Stimulated activated CD4-positive, alpha-beta T cell treated with anti-CD3 and anti-CD28 coated beads, Interleukin-1b, Interleukin-23, amount 100 ng/mL, for 48 hours (primary cell): ENCODE measurements at places on chromosomes 11 and 22.

GRCh38 chr22:33062361-33062760 lies 4.2 kb upstream of the SYN3 start:
- DNase-seq = no peak

DNA sequence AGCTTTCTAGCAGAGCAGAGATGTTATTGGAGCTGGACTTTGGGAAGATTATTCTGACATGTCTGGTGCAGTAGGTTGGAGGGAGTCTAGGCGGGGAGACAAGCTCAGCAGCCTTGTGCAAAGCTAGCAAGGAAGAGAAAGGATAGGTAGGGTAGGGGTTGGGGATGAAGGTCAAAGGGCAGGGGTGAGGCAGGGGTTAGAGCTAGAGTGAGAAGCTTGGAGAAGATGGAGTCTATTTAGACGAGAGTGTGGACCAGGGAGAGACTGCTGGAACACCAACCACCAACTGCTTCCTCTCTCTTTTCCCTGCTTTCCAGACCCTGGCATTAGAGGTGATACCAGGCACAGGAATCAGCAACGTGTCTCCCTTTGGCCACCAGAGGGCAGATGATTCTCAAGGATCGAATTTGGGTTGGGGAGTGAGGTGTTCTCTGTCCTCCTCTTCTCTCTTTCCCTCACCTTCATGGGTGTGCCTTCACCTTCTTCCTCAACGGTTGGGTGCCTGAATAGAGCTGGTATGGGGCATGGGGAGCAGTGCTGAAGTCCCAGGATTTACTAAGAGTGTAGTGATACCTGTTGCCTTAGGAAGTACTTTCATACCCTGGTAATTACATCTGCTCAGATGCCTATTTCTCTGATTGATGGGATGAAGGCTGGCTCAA lies 1.8 kb upstream of the MARK2 start:
- peak; percentile 67 for DNase-seq

- no peak for DNase-seq
Observed at GRCh38 chr11:27358296-27358695, 4.7 kb downstream of the CCDC34 start.

DNA sequence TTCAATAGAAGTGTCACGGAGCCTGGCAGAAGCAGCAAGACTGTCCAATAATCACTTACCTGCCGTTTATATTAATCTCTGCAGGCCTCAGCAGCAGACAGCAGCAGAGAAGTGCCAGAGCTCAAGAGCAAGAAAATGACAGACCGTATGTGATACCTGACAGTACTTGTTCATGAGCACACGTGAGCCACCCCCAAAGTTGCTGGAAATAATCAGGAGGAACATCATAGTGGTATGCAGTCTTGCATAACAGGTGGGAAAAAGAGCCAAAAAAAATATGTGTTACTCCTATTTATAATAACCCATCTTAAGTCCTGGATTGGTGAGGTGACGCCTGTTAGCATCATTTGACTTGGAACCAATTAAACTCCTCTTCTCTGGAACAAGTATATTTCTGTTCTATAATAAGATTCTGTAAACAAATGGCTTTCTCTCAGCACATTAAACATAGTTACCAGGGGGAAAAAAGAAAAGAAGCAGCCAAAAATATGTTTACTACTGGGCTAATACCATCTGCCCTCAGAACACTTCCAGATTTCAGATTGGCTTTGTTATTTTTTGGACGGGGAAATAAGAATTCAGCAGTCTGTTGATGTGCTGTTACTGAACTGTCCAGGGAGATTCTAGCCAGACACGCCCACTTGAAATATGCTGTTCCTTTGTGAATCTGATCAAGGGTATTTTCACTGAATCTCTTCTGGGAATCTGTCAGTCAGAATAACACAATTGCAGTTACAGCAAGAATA lies 7.9 kb upstream of the SLN start:
- DNase-seq = no peak

- no peak for DNase-seq
Observed at GRCh38 chr11:125464666-125465065, 31.4 kb downstream of the FEZ1 start.

- no peak for DNase-seq
Observed at GRCh38 chr11:44179173-44179572, 83.7 kb downstream of the EXT2 start.

DNA sequence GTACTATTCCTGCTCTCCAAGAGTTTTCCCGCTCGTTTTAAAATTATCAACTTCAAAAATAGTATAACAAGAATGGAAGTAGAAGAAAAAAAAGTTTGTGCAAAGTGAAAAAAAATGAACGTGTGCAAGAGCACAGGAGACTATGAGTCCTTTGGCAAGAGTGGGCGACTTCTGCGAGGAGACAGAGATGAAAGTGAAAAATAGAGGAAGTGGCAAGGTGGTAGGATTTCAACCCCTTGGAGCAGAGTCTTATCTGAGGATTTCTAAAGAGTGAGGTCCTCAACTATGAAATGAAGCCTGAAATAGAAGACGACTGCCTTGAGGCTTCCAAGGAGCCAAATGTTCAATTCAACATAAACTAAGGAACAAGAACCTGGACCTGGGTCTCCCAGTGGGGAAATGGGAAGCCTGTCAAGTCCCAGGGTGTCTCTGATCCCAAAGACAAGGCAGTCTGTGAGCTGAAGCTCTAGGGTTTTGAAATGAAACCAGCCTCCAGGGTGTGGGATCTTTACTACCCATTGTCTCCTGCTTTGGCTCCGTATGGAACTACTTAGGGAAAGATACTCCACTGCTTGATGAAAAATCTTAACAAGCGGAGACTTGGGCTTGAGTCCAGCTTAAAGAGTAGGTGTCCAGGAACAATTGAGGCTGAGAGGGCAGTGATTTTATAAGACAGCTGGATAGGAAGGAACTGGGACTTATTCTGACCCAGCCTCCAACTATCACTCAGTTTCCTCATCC lies 4.8 kb downstream of the P4HA3 start:
- DNase-seq = no peak

- no peak for DNase-seq
Observed at GRCh38 chr11:76495019-76495418, 50.2 kb downstream of the EMSY start.

DNA sequence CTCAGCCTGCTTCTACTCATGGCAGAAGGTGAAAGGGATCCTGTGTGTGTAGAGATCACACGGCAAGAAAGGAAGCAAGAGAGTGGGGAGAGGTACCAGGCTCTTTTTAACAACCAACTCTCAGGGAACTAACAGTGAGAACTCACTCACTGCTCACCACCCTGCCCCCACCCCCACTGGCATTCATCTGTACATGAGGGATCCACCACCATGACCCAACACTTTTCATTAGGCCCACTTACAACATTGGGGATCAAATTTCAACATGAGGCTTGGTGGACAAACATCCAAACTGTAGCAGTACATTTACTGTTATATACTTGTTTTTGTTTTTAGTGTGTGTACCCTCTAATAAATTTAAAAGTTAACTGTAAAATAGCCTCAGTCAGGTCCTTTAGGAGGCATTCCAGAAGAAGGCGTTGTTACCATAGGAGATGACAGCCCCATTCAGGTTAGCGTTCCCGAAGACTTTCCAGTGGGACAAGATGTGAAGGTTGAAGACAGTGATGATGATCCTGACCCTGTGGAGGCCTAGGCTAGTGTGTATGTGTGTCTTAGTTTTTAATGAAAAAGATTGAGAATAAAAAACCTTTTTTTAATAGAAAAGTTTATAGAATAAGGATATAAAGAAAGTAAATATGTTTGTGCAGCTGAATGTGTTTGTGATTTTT lies 11.3 kb downstream of the CUL5 start:
- DNase-seq = no peak

DNA sequence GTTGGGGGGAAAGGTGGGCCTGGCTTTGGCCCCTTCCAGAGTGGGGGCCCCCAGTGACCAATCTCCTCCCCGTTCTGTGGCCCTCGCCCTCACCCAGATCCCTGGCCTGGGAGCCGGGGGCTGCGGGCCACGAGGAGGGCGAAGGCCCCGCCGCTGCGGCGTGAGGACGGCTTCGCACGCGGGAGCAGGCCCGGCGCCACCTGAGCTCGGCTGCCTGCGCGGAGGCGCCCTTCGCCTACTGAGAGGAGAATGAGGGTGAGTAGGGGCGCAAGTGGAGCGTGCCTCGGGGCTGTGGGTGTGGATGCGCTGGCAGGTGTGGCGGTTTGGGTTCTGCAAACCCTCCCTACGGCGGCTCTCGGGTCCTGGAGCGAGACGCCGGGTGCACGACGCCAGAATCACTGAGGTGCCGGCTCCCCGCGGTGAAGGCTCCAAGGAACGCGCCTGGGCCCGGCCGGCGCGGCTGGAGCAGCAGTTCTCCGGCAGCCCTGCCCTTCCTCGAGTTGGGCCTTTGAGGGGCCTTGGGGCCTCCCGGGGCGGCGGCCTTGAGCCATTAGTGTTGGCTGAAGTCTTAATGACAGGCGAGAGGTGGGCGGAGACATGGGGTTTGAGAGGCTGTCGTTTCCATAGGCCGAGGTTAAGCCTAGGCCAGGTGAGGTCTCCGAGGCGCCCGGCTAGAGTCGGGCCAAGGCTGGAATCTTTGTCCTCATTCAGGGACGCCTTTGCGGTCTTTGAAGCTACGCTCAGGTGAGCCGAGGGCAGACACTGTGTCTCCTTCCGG lies 65.3 kb downstream of the CTTN start:
- DNase-seq = no peak

GRCh38 chr22:21633481-21633880 lies 921 bp downstream of the CCDC116 start:
- DNase-seq = no peak

DNA sequence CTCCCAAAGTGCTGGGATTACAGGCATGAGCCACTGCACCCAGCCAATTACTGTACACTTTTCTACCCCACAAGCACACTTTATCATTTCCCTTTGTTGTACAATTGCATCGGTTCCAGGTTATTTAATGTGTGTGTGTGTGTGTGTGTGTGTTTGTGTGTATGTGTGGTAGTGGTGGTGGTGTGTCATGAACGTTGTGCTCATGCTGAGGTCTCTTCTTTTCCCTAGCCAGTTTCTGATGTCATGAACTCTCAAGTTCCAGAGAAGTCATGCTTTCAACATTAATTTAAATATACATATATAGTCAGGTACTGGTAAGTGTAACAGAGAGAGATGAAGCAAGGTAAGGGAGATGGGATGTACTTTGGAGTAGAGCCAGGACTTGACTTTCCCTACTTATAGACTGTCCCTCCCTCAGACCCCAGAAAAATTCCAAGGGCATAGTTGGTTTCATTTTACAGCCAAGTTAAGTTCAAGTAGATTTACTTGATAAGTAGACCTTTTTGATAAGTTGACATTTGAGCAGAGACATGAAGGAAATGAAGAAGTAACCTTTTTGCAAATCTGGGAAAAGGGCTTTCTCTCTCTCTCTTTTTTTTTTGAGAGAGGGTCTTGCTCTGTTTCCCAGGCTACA lies 42.7 kb downstream of the WEE1 start:
- DNase-seq = no peak

DNA sequence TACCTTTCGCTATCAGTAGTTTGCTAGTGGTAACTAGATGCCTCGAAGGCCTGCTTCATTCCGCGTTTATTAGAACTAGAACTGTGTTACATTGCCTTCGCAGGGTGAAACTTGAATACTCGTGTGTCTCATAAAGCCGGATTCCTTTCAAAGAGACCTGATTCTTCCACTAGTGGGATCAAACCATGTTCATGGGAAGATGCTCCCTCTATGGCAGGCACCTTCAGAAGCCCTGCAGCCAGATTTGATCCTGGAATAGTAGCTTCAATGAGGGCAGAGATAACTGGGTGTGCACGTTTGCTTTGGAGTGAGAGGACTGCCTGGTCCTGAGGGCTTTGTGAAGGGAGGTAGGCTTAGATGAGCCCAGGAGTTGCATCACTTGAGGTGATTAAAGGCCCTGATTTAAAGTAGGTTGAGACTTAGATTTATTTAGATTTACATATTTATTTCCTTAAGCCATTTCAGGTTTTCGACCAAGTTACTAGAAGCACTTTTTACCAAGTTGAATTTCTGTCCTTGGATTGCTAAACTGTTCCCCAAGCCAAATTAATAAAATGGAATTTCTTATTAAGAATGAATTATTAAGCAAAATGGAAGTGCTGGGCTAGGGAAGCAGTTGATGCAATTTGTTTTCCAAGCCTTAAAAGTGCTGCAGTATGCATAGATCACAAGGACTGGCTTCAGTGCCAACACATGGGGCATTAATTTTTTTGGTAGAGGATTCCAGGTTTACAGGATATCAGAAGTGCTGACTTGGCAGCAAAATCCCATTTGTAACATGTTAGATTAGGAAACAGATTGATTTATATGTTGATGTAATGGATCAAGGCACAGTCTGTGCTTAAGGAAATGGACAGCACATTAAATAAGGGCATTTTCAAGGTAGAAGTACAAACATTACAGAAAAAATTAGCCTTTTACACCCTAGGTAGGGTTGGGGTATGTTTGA lies 32.9 kb downstream of the APLP2 start:
- DNase-seq = no peak

DNA sequence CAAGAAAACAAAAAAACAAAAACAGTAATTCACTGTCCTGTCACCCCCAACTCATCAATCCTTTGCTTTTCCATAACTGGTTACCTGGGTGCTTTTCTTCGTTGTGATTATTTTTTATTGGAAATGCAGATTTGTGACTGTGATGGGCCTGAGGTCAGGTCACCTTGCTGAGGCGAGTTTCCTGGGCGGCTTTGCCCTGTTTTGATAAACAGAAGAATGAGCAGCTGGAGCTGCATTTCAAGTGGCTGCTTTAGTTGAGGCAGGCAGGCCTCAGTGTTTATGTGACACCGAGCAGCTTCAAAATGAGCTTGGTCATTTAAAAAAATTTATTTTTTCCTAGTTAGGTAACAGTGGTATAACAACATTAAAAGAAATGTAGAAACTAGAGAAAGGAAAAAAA lies 22.2 kb downstream of the PTPRJ start:
- no peak for DNase-seq

GRCh38 chr11:78078218-78079167 lies 1.2 kb downstream of the NDUFC2 start:
- DNase-seq = no peak

GRCh38 chr11:46361283-46362155 lies 14.3 kb downstream of the DGKZ start:
- DNase-seq = peak; percentile 69

DNA sequence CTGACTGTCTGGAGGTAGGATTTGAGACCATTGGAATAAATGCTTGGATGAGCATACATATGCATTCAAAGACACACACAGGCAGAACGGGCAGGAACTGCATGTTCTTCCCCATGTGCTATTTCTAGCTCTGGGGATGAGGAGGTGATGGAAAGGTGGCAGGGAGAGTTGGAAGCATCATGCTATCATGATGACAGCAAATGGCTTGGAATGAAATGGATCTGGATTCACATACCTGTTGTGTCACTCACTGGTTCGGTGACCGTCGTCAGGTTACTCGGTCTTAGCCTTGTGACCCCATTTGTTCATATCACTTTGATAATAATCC lies 627.9 kb upstream of the KIRREL3 start:
- DNase-seq = no peak

GRCh38 chr11:32333320-32333991 lies 101.9 kb downstream of the WT1 start:
- DNase-seq = peak; percentile 12
